ENCODE measurements at places on chromosomes 3 and 15.

DNA sequence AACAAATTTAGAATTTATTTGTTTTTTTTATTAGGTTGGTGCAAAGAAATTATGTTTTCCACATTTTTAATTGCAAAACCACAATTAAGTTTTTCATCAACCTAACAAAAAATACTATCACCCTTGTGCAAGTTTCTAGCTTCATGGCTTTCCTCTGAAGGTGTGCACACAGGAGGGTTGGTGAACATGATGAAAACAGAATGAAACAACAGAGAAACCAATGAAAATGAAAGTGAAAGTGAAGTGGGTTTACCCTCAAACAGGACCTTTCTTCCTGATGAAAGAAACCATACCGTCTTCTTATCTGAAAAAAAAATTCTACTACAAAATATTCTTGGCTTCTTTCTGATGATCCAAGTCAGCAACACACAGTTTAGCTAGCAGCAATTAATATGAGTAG lies 71.9 kb upstream of the FEZF2 start:
- DNase-seq, result peak; percentile 13

DNA sequence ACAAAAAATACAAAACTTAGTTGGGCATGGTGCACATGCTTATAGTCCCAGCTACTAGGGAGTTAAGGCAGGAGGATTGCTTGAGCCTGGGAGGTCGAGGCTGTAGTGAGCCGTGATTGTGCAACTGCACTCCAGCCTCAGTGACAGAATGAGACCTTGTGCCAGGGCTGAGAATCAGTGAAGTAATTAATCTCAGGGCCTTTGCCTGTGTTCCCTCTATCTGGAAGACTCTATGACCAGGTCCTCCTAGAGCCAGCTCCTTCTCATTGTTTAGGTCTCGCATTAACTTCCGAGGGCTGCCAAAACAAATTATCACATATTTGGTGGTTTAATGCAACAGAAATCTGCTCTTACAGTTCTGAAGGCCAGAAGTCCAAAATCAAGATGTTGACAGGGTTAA lies 41.4 kb upstream of the FLNB start:
- no peak for DNase-seq

DNA sequence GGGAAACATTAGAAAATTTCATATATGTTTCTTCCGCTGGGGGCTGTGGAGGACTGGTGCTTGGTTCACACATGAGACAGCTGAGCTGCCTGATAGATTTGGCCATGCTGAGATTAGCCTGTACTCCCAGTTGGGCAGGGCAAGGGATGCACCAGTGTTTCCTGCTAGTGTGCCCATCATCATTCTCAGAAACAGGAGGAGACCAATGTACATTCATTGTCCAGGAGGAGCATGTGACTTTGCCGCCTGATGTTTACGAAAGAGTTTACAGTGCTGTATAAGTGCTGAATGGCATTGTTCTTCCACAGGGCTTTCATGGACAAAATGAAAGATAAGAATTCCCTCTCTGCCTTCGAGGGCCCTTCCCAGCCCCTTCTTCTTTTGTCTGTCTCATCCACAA lies 311.1 kb upstream of the THBS1 start:
- DNase-seq, result no peak

DNA sequence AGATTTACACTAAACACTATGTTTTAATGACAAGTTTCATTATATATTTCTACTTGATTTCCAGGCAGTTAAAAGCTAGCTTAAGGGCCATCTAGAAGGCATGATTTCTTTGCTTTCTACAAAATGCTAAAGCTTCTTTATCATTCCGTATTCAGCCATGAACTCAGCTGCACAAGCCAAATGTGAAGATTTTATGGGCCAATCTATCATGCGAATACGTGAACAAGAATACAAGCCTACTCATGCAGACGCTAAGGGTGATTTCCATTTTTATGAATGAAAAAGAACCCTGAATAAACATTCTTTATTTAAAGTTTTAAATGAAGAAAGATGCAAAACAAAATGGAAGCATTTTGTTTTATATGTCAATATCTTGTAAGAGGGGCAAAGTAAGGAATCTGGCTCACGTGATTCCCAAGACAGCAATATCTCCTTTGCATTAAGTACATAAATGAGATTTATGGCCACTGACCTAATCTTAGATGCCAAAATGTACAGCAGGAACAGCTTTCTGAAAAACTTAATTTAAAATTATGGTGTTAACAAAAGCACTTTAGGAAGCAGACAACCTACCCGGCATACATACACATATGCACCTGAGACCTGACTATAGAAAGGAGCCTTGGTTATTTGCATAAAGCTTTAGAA lies 215.8 kb downstream of the DPH6 start:
- no peak for DNase-seq

DNA sequence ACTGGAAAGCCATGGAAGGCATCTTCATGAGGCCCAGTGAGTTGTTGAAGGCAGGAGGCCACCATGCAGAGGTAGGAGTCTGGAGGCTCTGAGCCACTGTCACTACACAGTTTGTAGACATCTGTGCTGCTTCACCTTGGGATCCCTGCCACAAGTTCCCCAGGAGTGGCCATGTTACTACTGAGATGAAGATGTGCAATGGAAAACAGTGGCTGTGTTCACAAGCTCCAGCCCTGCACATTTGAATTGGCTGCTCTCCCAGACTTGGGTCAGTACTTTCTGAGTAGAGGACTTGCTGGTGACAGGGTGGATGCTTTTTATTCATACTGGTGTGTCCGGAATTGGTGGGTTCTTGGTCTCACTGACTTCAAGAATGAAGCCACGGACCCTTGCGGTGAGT lies 86.9 kb upstream of the C15orf39 start:
- DNase-seq, result no peak

GRCh38 chr3:51671734-51672475 lies 853 bp downstream of the TEX264 start:
- peak; percentile 59 for DNase-seq

GRCh38 chr3:40649346-40649745 lies 124.6 kb downstream of the ZNF621 start:
- DNase-seq, result no peak

DNA sequence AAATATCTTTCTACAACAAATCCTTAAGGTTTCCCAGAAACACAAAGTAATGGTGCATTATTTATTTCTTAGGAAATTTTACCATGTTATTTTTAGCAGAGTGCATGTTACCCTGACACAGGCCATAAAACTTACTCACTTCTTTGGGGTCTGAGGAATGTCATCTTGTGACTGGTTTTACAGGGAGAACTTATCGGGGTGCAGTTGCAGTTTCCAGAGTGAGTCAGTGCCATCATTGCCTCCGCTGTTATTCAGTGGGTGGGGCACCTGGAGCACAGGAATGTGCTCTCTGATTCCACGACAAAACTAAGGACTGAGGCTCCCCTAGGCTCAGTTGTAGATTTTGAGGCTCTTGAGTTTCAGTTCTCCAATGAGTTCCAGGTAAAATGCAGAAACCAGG lies 11.1 kb upstream of the GREM1 start:
- DNase-seq, result no peak

DNA sequence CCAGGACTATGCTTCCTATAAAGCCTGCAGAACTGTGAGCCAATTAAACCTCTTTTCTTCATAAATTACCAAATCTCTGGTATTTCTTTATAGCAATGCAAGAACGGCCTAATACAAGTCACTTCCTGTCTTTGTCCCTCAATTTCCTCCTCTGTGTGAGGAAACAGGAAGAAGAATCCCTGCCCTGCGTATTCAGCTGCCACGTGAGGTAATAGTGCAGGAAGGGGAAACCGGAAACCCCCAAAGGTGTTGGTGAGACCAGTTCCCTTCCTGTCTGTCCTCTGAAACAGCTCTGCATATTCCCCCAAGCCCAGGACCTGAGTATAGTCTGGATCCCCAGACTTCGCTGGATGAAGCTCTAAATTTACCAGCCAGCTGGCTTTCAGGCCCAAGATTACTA lies 18.1 kb upstream of the PTPN23 start:
- DNase-seq, result peak; percentile 40

- DNase-seq, result no peak
These were observed 305.7 kb upstream of the ICE2 start for GRCh38 chr15:60784483-60785254.

- no peak for DNase-seq
These were observed 73.2 kb downstream of the ZIC4 start for GRCh38 chr3:147333098-147333497.

DNA sequence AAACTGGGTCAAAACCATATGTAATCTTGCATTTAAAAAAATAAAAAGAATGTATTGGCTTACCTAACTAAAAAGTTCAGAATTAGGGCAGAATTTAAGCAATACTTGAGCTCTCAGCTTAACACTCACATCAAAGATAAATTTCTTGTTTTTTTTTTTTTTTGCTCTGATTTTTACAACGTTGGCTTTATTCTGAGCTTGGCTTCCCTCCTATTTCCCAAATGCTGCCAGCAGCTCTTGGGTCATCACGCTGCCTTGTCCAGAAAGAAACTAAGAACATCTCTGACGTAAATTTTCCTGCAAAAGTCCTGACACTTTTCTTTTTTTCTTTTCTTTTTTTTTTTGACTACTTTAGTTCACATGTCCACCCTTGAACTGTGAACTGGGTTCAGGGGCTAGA lies 150.6 kb upstream of the TGFBR2 start:
- DNase-seq, result no peak

DNA sequence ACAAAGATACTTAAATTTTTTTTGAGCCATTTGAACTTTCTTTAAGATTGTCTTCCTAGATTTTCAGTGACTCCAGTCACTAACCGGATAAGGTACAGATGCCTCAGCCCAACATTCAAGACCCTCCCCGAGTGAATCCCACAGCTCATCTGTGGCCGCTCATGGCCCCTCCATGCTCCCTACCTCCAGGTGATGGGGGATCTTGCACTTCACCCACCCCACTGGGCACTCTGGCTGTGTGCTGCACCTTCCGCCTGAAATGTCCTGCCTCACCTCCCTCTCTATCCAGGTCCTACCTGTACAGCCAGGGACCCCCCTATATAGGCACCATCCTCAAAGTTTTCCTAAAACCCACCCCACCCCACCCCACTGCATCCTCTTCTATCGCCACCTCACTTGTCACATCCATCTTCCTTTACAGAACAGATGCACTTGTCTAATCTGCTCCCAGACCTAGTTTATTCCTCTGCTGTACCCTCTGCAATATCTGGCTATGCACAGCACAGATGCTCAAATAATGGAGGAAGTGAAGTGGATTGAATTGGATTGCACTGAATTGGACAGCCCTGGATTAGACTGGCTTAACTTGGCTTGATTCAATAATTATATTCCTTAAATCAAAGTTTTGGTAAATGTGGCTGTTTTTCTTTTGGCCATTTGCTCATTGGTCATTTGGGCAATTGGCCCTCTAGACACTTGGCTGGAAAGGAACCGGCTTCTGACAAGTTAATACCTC lies 24.5 kb downstream of the NTRK3 start:
- no peak for DNase-seq

GRCh38 chr3:34868935-34869334 lies 770.4 kb upstream of the ARPP21 start:
- no peak for DNase-seq

DNA sequence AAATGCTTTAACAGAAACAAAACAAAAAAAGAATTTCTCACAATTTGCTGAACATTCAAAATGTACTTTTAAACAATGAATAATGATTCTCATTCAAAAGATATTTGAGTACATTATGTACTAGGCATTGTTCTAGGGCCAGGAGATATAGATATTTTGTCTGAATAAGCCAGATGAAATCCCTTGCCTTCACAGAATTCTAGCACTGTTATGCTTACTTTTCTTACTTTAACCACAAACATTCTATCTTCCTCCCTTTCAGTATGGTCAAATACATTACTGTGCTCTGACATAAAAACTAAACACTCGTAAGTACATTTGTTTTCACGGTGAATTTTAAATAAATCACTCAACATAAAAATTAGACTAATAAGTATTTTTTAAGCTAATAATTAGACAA lies 116.7 kb downstream of the ADAM10 start:
- DNase-seq, result no peak

- no peak for DNase-seq
These were observed 1.5 kb downstream of the FOXB1 start for GRCh38 chr15:60005352-60006202.

GRCh38 chr3:184570035-184570434 lies 8.4 kb downstream of the EPHB3 start:
- DNase-seq, result no peak

GRCh38 chr15:38038659-38039442 lies 104.4 kb downstream of the TMCO5A start:
- DNase-seq, result no peak

GRCh38 chr15:64696481-64696880 lies 78.9 kb downstream of the RBPMS2 start:
- no peak for DNase-seq

GRCh38 chr3:65597226-65597951 lies 441.3 kb downstream of the MAGI1 start:
- no peak for DNase-seq

- DNase-seq, result no peak
These were observed 121.6 kb upstream of the MRPS22 start for GRCh38 chr3:139222100-139222657.

GRCh38 chr3:172717493-172718088 lies 6.7 kb upstream of the NCEH1 start:
- peak; percentile 32 for DNase-seq

- no peak for DNase-seq
These were observed 203.8 kb downstream of the RPLP1 start for GRCh38 chr15:69656271-69657030.

DNA sequence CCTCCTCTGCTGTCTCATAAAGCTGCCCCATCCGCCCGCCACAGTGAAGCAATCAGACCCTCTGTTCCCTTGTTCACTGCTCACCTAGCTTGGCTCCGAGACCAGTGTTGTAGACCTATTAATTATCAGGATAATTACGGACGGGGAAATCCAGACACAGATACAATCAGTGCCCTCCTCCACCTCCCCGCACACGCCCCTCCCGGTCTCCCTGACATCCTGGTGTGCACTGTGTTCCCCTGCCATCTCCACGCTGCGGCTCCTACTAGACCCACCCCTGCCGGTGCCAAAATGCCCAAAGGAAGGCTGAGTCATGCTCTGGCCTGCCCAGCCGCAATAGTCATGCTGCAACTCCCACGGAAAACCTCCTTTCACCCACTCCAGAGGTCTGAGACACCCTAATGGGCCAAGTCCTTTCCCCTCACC lies 277.3 kb upstream of the TLE3 start:
- DNase-seq, result no peak

- no peak for DNase-seq
These were observed 4.2 kb downstream of the VPS39 start for GRCh38 chr15:42203891-42204290.

- no peak for DNase-seq
These were observed 28.7 kb upstream of the DAZL start for GRCh38 chr3:16633948-16634347.

- DNase-seq, result no peak
These were observed 298.4 kb downstream of the KCNH8 start for GRCh38 chr3:19446687-19447086.

DNA sequence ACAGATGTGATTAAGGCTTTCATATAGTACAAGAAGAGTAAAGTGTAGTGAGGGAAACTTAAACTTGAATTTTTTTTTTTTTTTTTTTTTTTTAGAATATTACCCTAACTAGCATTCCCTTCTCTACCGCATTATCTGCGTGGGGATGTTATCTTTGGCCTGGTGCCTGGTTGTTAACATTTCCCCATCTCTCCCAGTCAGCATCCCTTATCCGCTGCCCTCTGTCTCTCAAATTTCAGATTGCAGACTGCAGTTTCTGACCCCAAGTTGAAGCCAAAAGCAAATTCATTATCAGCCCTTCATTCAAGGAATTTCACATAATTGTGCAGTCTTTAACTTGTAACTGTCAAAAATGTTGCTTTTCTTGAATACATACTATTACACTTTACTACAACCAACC lies 353.0 kb downstream of the PLOD2 start:
- no peak for DNase-seq

All from CD4-positive, alpha-beta T cell treated with Interleukin-10 for 1 hour (primary cell).